HEK293T (cell line): ENCODE measurements at places on chromosomes 1 and 21.

- no peak for DNase-seq
Measured at GRCh38 chr1:162070825-162071224, 1.3 kb downstream of the NOS1AP start.

- no peak for DNase-seq
Measured at GRCh38 chr1:21931171-21932093, 5.7 kb downstream of the HSPG2 start.

DNA sequence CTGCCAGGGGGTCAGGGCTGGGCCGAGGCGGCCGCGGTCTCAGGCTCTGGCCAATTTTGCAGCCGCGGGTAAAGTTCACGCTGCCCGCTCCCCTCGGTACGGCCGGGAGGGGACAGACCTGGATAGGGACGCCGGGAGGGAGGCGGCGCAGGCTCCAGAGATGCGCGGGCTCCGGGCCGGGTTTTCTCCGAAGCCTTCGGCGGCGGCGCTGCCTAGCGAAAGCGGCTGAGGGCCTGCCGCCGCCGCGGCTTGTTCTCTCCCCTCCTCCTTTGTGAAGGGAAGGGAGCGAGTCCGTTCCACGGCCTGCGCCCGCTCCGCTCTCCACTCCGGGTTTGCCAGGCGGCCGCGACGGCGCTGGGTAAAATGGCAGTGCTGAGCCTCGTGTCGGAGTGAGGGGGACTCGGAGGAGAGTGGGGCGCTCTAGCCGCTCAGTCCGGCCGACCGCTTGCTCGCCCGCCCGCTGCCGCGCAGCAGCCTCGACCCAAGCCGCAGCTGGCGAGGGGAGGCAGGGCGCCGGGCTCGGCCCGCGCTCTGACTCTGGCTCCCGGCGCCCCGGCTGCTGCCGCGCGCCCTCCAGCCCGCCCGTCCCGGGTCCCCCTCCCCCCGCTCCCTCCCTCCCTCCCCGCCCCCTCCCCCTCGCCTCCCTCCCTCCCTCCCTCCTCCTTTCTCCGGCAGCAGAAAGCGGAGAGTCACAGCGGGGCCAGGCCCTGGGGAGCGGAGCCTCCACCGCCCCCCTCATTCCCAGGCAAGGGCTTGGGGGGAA, at the start of gene ARID1A:
Gene ARID1A, plus strand, starts transcription at position 660 of the 763 bp plus-strand sequence. CDS start 389 bp downstream, outside the sequence.
- DNase-seq: peak; percentile 75

DNA sequence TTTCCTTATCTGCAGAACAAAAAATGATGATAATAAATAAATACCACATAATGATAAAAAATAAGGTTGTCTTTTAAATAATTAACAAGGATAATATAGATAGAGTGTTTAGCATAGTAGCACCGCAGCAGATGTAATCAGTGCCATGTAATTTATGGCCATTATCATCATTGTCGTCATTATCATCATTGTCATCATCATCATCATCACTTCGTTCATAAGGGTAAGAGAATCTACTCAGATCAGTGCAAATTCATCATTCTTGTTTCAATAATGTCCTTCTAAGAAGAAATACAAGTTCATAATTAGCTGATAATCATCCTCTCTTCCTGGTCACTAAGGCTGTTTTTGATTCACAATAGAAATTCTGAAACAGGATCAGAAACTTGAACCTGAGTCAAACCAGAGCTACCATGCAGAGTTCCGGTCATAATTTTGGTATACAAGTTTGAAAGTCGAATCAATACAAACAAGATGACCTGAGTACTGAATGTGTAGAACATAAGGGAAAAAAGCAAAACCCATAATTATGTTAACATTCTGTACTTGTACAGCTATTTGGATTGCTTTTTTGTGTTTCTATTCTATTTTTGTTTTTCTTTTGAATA, 172.0 kb downstream of the LRRC40 start:
- DNase-seq: no peak

DNA sequence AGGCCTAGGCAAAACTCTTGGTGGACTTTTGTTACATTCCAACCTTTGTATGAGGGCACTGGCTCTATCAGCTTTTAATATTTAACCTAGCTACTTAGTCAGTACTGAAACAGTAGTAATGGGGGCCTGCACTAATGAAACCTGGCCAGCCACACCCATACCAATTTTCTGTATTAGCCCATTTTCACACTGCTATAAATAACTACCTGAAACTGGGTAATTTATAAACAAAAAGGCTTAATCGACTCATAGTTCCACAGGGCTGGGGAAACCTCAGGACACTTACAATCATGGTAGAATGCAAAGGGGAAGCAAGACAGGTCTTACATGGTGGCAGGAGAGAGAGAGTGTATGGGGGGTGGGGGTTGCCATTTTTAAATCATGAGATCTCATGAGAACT, 245.7 kb upstream of the RGS18 start:
- DNase-seq: no peak

- DNase-seq: no peak
Measured at GRCh38 chr1:55526716-55527115, 311.6 kb upstream of the USP24 start.

DNA sequence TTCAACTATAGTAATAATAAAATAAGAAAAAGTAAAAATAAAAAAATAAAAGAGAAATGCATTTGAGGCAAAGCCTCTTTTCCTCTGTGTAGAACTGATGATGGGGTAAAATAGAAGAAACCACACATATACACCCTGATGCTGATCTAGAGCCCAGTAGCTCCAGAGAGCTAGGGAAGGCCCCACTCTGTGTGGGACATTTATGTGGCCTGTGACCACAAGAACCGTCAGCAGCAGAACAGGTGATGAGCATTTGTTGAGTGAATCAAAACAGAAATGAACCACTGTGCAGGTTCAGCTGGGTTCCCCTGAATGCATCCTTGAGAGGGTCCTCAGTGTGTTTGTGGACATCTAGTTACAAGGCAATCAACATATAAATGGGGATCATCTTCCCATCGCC, 221.8 kb upstream of the HOOK1 start:
- DNase-seq: no peak
